Astrocyte of the spinal cord (primary cell): ENCODE measurements at places on chromosomes 7 and 10.

- no peak for DNase-seq
These were observed 805.9 kb upstream of the AUTS2 start for GRCh38 chr7:68792351-68792750.

- no peak for DNase-seq
These were observed 154.4 kb downstream of the PRKAG2 start for GRCh38 chr7:151722533-151722932.

DNA sequence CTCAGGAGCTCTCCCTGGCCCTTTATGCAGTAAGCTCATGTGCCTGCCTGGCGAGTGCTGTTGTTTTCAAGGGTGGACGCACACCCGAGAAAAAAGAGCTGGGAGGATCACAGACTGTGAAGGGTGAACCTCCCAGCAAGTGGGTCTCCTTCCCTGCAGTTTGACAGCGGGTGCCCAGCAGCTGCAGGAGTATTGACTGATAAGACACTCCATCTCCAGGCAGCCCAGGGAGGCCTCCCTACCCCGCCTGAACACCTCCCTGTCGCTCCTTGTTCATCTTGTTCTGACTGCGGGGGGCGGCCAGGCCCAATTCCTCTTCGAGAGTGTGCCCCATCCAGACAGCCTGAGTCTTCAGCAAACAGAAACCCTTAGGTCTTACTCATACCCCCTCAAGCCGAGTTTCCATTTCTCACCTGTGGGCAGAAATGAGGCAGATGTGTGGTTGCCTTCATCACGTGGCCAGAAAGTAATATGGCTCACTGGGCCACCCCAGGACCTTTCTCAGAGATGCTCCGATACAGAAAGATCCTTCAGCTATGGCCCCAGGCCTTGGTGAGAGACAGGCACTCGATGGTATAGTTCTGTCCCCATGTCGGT lies 17.2 kb downstream of the MDH2 start:
- DNase-seq: no peak

- no peak for DNase-seq
These were observed 121.7 kb downstream of the MDFIC start for GRCh38 chr7:115043605-115044004.

- peak; percentile 88 for DNase-seq
These were observed 16.2 kb downstream of the HSPB1 start for GRCh38 chr7:76318488-76319353.

GRCh38 chr7:42605406-42606192 lies 306.3 kb downstream of the C7orf25 start:
- DNase-seq: peak; percentile 54

- no peak for DNase-seq
These were observed 287.1 kb downstream of the SFMBT2 start for GRCh38 chr10:7123774-7124173.

GRCh38 chr10:116437076-116437692 lies 9.5 kb downstream of the PNLIPRP3 start:
- no peak for DNase-seq

DNA sequence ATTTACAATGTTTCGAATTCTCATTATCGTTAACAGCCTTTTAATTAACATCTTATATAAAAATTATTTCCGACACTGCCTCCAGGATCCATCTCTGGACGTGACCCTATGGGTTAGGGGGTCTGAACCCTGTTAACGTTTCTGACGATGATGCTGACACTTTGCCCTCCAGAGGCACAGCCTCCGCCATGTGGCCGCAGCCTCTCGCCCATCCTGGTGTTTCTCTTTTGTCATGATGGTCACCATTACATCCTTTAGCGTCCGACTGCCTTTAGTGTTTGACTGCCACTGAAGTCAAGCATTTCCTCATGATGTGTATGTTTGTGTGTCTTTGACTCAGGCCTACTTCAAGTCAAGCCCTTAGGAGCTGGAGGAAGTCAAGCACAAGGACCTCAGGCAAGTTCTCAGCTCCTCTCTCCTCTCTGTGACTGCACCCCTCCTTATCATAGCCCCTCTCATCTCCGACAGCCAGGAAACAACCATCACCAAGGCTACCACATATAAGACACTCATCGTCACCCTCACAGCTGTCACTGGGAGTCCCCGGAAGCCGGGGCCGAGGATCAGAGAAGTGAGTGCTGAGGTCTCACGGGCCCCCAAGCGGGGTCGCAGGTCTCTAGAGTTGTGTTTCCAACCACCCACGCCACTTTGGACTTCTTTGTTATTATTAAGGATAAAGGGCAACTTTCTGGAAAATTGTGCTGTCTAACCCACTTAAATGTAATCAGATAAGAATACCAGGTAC lies 96.1 kb upstream of the PPP2R2D start:
- DNase-seq: no peak

DNA sequence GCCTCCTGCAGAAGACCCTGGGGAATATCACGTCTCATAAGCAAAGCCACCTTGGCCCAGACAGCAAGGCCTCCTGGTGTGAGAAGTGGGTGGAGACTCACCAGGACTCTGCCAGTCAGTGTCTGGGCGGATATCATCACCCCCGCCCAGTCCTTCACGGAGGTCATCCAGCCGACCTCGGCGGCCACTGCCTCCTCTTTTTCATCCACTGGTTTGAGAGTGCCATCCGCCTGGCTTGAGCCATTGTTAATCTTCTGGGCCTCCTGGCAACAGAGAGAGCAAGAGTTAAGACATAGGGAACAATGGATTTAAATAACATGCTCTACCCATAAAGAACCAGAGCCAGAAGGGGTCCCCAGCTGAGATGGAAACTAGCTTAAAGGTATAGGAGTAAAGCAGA lies 233.8 kb downstream of the KCNMA1 start:
- no peak for DNase-seq

DNA sequence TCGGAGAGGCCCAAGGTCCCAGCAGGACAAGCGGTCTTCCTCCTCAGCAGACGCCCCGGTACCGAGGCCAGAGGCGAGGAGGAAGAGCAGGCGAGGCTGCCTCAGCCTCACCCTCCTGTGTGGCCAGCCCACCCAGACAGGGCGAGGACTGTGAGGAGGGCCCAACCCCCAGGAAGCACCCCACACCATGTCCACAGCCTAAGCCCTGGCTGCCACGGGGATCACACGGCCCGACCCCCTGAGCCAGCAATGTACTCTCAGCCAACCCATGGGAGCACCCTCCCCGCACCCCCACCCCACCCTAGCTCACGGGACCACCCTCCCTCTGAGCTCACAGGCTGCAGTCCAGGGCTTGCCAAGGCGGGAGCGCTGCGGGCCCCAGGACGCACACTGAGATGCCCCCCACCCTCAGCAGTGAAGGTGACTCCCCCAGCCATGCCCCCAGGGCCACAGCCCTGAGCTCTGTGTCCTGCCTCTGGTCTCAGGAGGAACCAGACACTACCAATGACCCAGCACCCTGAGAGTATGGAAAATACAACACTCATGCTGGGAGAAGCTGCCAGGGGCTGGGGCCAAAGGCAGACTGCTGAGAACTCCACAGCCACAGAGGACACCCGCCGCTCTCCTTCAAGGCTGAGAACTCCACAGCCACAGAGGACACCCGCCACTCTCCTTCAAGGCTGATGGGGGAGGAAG lies 93.6 kb downstream of the MAD1L1 start:
- DNase-seq: no peak

GRCh38 chr7:30613366-30614325 lies 19.0 kb downstream of the GARS1 start:
- peak; percentile 29 for DNase-seq

GRCh38 chr10:4391683-4392082 lies 434.3 kb upstream of the AKR1E2 start:
- no peak for DNase-seq

- DNase-seq: peak; percentile 76
These were observed 4.6 kb downstream of the DENND11 start for GRCh38 chr7:141697211-141697871.

- DNase-seq: peak; percentile 99
These were observed 179.2 kb upstream of the BET1 start for GRCh38 chr7:94183289-94183749.

DNA sequence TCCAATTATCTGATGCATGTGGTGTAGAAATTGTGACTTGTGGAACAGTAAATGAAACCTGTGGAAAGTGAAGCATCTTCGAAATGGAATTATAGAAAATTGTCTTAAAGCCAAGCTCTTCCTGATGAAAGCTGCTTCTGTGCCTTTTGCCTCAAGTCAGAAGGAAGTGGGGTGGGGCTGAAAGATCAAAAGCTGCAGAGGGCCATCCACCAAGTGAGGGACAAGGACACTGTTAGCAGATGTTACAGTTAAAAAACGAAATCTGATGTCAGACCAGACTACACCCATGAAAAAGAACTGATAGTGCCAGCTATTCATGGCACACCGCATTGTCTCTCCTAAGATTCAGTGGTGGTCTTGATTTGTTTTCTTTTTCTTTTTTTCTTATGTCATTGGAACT lies 23.8 kb upstream of the WASL start:
- no peak for DNase-seq

DNA sequence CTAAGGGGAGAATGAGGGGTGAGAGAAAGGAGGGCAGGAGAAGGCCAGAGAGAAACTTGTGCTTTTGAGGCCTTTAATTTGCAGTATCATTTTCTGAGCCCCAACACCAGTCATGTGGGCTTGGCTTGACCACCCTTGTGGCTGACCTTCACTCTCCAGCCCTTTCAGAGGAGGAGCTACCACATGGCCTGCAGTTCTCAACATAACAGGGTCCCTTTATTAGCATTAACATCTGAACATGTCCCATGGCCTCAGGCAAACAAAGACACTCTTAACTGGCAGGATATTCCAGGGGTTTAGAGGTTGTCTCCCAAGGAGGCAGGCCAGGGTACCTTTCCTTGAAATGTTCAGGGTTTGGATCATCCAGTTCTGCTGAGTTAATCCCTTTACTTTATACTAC lies 6.7 kb downstream of the ZNF713 start:
- no peak for DNase-seq

DNA sequence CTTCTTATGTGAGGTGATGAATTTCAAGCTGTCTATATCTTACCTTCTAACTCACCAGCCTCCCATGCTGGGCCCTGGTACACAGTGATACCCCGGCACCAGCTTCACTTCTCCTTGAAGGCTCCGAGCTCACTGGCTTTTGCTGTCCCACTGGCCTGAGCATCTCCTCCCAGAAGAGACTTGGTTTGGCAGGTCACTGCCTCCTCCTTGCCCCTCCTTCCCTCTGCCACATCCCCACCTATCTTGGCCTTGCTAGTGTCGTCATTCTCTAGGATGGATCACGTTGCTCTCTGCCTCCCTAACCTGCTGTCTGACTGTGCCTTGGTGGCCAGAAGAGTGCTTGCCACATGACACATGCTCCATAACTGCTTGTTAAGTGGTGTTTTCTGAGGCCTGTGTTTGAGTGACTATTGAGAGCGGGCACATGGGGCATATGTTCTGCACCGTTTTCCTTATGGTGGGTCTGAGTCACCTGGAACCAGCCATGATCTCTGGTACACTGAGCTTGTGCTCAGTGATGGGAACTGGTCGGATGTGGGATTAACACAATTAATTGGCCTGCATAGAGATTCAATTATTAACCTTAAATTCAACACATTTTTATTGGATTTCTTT lies 86.5 kb downstream of the TMEM178B start:
- no peak for DNase-seq

GRCh38 chr7:138542183-138542582 lies 82.1 kb downstream of the TRIM24 start:
- DNase-seq: no peak

- DNase-seq: no peak
These were observed 16.2 kb upstream of the BRAF start for GRCh38 chr7:140940898-140941297.

DNA sequence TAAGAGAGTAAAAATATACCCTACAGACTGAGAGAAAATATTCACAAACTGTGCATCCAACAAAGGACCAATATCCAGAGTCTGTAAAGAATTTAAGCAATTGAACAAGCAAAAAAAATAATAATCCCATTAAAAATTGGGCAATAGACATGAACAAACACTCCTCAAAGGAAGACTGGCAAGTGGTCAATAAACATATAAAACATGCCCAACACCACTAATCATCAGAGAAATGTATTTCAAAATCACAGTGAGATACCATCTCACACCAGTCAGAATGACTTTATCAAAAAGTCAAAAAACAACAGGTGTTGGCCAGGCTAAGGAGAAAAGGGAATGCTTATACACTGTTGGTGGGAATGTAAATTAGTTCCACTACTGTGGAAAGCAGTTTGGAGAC lies 21.9 kb upstream of the ZNF804B start:
- DNase-seq: no peak

- peak; percentile 33 for DNase-seq
These were observed 214.2 kb upstream of the KAT6B start for GRCh38 chr10:74612195-74612594.

DNA sequence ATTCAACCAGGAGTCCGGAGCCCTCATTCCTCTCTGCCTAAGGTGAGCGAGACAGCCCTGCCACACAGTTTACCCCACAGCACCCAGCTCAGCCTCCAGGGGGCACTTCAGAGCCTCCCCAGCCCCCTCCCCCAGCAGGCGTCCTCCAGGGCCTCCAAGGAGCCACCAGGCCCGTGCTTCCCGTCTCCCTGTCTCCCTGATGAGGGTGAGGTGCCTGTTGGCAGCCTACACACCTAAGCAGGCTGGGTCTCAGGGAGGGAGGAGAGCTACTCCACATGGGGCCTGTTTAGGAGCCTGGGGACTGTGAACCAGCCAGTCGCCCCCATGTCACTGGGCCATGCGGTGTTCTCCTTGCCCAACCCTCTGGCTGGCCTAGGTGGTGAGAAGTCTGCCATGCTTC lies 28.9 kb upstream of the TRIM8 start:
- DNase-seq: no peak
